ENCODE measurements at places on chromosomes 2 and 18. TPM values are rescaled to one million over a fixed set of nuclear protein-coding genes. Genes with fewer than 3 reads are reported as not detected.

Gene POTEI
- 0.21 TPM for total RNA-seq

Gene LTBP1
- total RNA-seq, result 167 TPM

Gene DAW1
- total RNA-seq, result not detected

Gene SLC30A3
- not detected for total RNA-seq

Gene HRH4
- total RNA-seq, result 0.21 TPM

Gene AFF3
- 18.0 TPM for total RNA-seq

Gene TUBB8B
- not detected for total RNA-seq

Gene SCYGR4
- not detected for total RNA-seq

Gene RRM2
- 20.3 TPM for total RNA-seq

Gene C2orf78
- not detected for total RNA-seq

Gene TUBA4A
- 76.1 TPM for total RNA-seq

Gene CAPN14
- 20.5 TPM for total RNA-seq

Gene GPC1
- total RNA-seq, result 133 TPM

Gene SELENOI
- total RNA-seq, result 20.6 TPM

Gene LBX2
- total RNA-seq, result not detected

Gene CFAP65
- total RNA-seq, result not detected

Gene LIMS3
- total RNA-seq, result 7.3 TPM

Gene MPPE1
- 32.7 TPM for total RNA-seq

Gene DLX2
- total RNA-seq, result 0.72 TPM

Gene NOSTRIN
- 6.9 TPM for total RNA-seq

Gene NEMP2
- total RNA-seq, result 6.4 TPM

Gene CD302
- 24.5 TPM for total RNA-seq

Gene GREB1L
- 6.8 TPM for total RNA-seq

Gene CREG2
- 0.92 TPM for total RNA-seq

Gene PFN4
- not detected for total RNA-seq

Gene CNDP1
- not detected for total RNA-seq

Gene CRACDL
- 5.7 TPM for total RNA-seq

Gene STEAP3
- total RNA-seq, result 25.2 TPM

Gene ADAM23
- total RNA-seq, result 21.3 TPM

Gene RIT2
- total RNA-seq, result not detected

Gene MC5R
- not detected for total RNA-seq

Gene SOX11
- 15.8 TPM for total RNA-seq

Gene NETO1
- not detected for total RNA-seq

Gene FBXO36
- total RNA-seq, result 3.1 TPM

Gene ADCYAP1
- 3.7 TPM for total RNA-seq

Gene RFX8
- total RNA-seq, result 0.51 TPM

Gene CCDC141
- total RNA-seq, result 39.1 TPM

Gene AGXT
- total RNA-seq, result not detected

Gene FRZB
- 38.0 TPM for total RNA-seq

Gene SIGLEC15
- total RNA-seq, result not detected

Gene FEZ2
- 96.6 TPM for total RNA-seq

Gene EIF2B4
- total RNA-seq, result 21.2 TPM

Gene TTL
- total RNA-seq, result 26.4 TPM

Gene COL6A3
- total RNA-seq, result 661 TPM

Gene ELOA2
- not detected for total RNA-seq

Gene TUBA4B
- total RNA-seq, result not detected

Gene KLHL14
- 1.3 TPM for total RNA-seq

Gene TXNDC9
- total RNA-seq, result 39.9 TPM

Gene DSG1
- 17.2 TPM for total RNA-seq

Gene LYG1
- total RNA-seq, result 0.41 TPM

Gene LRP1B
- total RNA-seq, result 4.6 TPM

Gene GALNT5
- 19.2 TPM for total RNA-seq

Gene ALPG
- total RNA-seq, result not detected

Gene GPBAR1
- 0.92 TPM for total RNA-seq

Gene CMPK2
- 3.5 TPM for total RNA-seq

Gene SEC11C
- total RNA-seq, result 7.0 TPM

Gene CNTNAP5
- total RNA-seq, result 1.7 TPM
